Activated CD4-positive, alpha-beta memory T cell treated with anti-CD3 and anti-CD28 coated beads for 36 hours (primary cell): ENCODE measurements at places on chromosomes 1 and 21.

- no peak for DNase-seq
Observed at GRCh38 chr1:22133931-22134324, 9.0 kb downstream of the WNT4 start.

DNA sequence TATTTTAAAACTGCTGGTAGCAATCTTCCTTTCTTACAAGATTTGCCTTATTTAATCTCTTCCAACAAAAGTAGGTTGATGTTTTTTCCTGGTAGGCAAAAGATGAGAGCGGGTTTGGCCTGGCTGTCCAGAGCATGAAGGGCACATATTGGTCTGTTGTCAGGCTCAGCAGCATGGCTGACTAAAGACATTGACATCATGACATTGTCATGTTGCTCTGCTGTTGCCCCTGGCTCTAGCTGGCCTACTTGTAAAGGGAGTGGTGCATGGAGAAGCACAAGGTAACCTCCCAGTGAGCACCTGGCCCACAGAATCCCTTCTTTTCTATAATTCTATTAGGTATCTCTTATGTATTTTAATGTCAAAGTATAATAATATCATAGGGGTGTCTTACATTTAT, 23.6 kb downstream of the GNPAT start:
- DNase-seq: no peak

DNA sequence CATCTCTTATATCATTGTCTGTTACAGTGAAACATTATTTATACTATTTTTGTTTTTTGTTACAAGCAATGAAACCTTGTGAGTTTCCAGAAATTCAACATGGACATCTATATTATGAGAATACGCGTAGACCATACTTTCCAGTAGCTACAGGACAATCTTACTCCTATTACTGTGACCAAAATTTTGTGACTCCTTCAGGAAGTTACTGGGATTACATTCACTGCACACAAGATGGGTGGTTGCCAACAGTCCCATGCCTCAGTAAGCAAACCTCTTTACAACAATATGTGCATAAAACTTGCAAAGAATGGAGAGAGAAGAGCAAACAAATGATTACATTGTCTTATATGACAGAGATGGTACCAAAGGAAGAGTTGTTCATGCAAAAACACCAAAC, 22.4 kb downstream of the CFHR4 start:
- no peak for DNase-seq

- no peak for DNase-seq
Observed at GRCh38 chr1:247862756-247863155, 5.8 kb downstream of the TRIM58 start.

GRCh38 chr1:100995198-100995988, 30.2 kb downstream of the DPH5 start:
- no peak for DNase-seq
